ENCODE measurements at places on chromosomes 5 and 9.

DNA sequence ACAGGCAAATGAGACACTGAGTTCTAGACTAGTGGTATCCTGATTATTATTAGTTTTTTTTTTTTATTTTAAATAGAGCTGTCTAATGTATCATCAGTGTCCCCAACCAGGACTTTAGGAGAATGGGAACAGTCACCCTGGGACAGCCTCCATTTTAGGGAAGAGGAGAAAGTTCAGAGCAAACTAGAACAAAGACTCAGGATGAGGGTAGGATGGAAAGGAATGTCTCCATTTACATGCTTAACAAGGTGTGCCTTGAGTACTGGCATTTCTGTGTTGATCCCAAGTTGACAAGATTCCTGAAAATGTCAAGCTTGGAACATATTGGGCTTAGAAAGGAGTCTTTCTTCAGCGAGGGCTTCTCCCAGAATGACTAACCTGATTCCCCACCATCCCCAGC, 223.5 kb downstream of the ARRDC3 start:
- DNase-seq, result no peak

DNA sequence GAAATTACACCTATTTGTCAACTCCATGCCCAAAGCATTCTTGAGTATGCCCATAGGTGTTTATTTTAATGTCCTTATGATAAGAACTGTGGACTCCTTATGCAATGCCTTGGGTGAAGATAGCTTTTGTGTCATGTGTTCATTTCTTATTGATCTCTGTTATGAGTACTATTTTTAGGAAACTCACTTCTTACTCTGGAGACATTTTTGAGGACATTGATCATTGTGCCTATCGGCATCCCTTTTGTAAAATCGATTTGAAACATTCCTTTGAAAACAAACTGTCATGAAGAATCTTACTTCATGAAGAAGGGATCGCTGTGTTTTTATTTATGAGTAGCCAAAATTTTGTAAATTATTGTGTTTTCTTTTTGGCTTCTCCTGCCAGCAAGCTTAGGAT, 257.3 kb downstream of the NTRK2 start:
- no peak for DNase-seq

GRCh38 chr5:140246378-140247122, 56.4 kb downstream of the PFDN1 start:
- DNase-seq, result no peak

DNA sequence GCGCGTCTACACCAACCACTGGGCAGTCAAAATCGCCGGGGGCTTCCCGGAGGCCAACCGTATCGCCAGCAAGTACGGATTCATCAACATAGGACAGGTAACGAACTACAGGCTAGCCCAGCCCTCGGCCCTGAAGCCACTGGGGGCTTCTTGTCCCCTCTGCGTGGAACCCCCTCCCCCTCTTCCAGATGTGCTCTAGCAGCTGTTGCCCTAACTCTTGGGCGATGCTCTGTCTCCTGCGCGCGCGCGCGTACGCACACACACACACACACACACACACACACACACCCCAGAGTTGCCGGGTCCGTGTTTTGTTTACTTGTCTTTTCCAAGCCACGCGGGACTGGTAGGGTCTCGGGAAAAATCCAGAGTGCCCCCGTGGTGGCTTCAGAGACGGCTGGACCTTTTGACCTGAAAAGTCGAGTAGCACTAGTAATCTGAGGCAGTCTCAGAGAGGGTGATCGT, 836 bp downstream of the PCSK5 start:
- DNase-seq, result peak; percentile 6

GRCh38 chr9:93461821-93462220, 8.4 kb upstream of the FAM120AOS start:
- DNase-seq, result no peak

GRCh38 chr5:67591491-67591890, 394.9 kb upstream of the CD180 start:
- DNase-seq, result no peak

GRCh38 chr5:107772418-107773310, 101.9 kb upstream of the EFNA5 start:
- DNase-seq, result no peak

DNA sequence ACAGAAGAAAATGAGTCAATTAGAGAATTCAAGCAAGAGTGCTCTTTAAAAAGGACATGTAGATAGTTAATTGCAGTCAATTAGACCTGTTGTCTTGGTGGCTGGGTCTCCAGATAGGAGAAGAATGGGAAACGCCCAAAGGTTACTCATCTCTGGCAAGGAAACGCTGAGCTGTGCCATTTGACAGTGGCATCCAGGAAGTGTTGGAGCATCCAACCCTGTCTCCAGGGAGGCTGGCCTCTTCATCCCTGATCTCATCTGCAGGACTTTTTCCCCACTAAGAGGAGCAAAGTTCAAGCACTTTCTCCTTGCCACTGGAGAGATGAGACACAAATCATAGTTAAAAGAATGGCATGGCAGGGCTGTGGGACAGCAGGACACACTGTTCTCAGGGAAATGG, 111.7 kb upstream of the MSX2 start:
- DNase-seq, result no peak

DNA sequence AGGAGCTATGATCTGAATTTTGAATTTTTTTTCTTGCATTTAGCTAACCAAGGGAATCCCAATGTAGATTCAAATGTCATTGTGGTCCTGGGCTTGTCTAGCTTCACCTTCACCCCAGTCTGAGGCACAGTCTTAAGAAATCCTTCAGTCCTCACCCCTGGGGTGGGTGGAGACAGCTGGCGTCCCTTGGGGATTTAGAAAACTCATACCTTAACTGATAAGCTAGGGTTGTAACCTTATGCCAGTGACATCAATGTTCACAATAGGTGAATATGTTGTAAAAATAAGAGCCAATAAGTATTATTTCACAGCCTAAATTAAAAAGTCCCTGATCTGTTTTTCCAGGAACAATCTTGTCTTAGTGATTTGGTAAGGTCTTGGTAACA, 4.6 kb downstream of the ISOC1 start:
- no peak for DNase-seq

DNA sequence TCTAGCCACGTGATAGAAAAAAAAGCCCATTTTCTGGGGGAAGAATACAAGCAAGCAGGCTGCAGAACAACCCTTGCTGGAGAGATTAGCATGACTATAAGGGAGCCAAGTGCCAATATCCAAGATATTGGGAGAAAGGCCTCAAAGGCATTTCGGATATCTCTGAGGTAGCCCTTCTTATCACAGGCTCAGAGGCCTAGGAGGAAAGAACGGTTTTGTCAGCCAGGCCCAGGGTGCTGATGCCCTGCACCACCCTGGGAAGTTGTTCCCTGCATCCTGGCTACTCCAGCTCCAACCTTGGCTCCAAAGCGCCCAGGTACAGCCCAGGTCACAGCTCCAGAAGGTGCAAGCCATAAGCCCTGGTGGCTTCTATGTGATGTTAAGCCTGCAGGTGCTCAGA, 66.4 kb downstream of the C9orf153 start:
- DNase-seq, result no peak

- no peak for DNase-seq
Observed at GRCh38 chr5:88666761-88667495, 216.1 kb downstream of the MEF2C start.

DNA sequence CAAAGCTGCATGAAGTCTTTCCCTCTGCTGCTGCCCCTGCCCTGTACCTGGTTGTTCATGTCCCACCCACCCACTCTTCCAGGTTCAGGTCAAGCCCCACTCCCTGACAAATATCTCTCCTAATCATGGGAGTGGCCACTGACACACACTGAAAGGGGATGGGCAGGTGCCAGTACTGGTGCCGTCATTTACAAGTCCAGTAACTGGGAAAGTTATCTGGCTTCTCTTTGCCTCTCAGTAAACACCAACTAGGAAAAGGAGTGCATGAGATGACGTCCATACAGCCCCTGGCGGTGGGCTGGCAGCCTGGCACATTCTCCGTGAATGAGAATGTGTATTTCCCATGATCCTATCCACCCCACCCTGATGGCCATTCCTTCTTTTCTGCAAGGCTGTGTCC, 225.2 kb downstream of the FSTL4 start:
- no peak for DNase-seq

- no peak for DNase-seq
Observed at GRCh38 chr9:33468797-33469621, 4.7 kb downstream of the NOL6 start.

DNA sequence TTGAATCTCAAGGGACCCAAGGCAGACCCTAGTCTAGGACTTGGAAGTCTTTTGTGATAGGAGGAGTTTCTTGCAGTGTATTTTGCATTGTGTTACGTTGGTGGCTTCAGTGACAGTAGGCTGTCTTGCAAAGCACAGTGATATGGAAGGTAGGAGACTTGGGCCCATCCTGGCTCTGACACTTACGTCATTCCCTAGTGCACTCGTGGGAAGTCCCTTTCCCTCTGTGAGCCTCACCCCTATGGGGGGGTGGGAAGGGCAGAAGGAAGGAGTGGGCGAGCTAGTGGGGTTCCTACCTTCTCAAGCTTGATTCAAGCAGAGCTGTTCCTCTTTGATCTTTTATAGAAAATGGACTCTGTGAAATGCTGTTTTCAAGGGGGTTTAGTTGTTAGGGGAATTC, 9.2 kb upstream of the TEX53 start:
- DNase-seq, result no peak

DNA sequence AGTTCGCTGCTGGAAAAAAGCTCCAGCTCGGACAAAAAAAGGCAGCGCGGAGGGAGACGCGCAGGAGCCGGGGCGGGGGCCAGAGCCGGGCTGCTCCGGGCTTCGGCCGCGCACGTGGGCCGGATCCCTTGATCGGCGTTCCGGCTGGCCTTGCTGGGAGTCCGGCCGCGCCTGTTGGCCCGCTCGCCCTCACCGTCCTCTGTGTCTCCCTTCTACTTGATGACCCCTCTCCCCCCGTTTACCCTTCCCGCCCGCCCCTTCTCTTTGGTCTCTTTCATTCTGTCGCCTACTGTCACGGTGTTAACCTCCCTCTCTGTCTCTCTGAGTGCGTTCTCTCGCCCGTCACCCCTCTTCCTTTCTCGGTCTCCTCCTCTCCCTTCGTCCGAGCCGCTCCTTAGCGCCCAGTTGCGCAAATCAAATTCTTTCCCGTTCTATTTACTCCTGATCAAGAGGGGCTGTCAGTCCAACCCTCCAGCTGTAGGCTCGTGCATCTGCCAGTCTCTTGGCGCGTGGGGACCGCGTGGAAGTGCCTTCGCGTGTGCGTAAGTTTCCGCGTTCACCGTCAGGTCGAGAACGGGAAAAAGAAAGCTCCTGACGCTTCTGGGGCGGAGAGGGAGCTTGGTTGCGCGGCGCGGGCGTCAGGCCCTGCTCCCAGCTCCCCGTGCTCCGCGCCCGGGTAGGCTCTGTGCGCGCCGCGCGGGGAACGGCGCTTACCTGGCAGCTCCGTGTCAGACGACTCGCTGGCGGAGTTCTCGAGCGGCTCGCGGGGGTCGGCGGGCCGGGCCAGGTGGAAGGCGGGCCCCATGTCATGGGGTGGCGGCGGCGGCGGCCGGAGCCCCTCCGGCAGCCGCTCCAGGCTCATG, 798 bp downstream of the PITX1 start:
- DNase-seq, result peak; percentile 5

DNA sequence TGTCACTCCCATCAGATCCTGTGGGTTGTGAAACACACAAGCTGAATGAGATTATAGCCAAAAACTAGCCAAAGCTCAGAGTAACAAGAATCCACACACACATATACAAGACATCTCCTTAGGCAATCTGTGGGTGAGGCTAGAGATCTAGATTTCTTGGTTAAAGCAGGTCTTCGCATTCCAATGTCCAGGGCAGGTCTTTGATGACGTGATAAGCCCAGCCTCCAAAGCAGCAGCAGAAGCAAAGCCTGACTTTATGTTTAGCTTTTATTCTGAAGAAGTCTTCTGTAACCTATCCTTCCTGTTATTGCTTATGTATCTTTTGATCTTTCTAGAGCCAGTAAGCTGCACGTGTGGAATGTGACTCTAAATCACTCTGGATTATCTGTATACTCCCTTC, 199.1 kb upstream of the SLC30A5 start:
- DNase-seq, result no peak

GRCh38 chr5:64453405-64453804, 52.4 kb upstream of the RGS7BP start:
- no peak for DNase-seq

DNA sequence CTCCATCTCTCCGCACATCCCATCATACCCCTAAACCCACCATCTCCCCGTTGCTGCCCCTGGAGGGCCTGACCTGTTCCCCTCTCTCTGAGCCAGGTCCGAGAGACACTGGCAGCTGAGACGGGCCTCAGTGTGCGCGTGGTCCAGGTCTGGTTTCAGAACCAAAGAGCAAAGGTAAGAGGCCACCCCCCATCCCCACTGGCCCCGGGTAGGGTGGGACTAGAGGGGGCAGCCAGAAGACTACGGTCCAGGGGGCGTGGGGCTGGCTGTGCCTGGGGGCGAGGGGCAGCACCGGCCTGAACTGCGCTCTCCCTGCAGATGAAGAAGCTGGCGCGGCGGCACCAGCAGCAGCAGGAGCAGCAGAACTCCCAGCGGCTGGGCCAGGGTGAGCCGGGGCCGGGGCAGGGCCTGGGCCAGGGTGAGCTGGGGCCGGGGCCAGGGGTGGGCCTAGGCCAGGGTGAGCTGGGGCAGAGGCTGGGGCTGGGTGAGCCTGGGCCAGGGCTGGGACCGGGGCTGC, 79.8 kb downstream of the LMX1B start:
- DNase-seq, result no peak

GRCh38 chr9:37413311-37413710, 9.2 kb upstream of the GRHPR start:
- no peak for DNase-seq

GRCh38 chr9:6889868-6890267, 132.1 kb downstream of the KDM4C start:
- no peak for DNase-seq

DNA sequence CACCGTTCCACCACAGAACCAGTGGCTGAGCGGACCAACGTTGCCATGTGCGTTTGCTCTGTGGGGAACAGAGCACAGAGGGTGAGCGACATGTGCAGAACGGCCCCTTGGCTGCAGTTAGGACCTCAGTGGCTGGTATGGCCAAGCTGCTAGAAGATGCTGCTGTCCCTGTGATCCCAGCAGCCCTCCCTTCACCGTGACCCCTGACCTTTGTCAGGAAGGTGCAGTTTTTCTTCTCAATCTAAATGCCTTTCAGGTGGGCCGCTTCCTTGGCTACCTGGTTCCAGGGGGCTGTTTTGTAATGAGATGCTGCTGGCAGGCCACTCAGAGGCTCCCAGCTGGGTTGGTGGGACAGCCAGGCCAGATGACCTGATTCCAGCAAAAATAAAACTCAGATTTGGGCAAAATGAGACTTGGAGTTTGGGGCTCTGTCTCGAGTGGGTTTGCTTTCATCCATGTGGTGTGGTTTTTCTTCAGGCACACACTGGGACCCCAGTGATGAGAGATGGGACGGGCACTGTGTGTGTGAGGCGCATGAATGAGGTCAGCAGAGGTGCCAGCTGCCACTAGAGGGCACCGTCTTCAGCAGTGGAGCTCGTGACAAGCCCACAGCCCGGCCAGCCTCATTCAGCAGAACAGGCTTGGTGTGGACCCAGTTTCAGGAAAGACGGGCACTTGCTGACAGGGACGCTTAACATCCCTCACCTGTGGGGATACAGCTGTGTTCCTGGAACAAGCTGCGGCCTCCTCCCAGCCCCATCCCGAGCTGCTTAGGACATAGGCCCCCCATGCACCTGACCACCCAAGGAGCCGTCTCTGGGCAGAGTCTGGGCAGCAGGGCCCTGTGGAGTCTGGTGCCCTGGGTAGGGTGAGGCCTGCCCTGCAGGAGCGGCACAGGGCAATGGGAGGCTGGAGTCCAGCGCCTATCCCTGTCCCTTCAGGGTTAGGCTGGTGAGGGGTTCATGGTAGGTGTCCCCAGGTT, 4.1 kb downstream of the MRPS2 start:
- peak; percentile 43 for DNase-seq
